T-helper 2 cell (primary cell): ENCODE measurements at places on chromosomes 6 and 20.

GRCh38 chr20:11850901-11851300 lies 66.8 kb upstream of the BTBD3 start:
- DNase-seq: no peak

- DNase-seq: no peak
Measured at GRCh38 chr6:14546036-14546435, 428.5 kb downstream of the CD83 start.

DNA sequence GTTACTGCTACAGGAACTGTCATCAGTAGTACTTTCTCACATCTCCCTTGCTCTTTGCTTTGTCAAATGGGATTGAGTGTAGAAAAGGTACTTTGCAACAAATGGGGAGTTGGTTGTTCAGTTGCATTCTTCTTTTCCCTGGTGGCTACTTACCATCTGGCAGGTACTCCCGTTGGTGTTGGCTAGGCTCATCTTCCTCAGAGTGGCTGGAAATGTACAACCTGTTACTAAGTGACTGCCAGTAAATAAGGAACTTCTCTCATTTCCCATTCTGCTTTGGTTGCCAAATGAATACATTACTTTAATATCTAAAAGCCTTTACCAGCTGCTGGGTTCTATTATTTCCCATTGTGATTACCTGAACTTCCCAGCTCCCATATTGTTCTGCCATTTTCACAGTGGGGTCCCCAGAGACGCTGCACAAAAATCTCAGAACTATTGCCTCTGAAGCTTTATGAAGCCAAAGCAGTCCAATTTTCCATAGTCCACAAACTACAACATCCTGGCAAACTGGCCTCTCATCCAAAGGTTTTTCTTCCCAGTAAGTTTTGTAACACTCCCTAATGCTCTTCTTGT lies 229.7 kb upstream of the HTR1E start:
- DNase-seq: no peak

GRCh38 chr6:14601490-14601889 lies 483.9 kb downstream of the CD83 start:
- no peak for DNase-seq
